ENCODE measurements at places on chromosomes 16 and 17.

DNA sequence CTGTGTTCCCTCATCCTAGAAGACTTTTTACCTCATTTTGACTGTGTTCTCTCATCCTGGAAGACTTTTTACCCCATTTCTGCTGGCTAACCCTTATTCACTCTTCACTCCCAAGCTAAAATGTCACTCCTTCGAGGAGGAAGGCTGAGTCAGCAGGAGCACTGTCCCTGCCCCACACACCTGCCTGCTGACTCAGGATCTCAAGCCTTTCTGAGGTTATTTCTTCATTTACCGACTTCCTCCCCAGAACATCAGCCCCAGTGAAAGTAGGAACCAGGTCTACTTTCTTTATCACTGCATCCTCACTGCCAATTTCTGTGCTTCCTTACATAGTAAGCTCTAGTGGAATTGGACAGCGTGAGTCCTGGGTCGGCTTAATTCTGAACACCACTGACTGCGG lies 220.6 kb downstream of the HS3ST4 start:
- no peak for DNase-seq

- peak; percentile 81 for DNase-seq
These were observed 12.6 kb downstream of the C1QTNF1 start for GRCh38 chr17:79036596-79036995.

GRCh38 chr17:49998836-49999511 lies 4.0 kb upstream of the DLX3 start:
- no peak for DNase-seq

GRCh38 chr17:69655902-69656301 lies 241.4 kb downstream of the MAP2K6 start:
- DNase-seq, result no peak

DNA sequence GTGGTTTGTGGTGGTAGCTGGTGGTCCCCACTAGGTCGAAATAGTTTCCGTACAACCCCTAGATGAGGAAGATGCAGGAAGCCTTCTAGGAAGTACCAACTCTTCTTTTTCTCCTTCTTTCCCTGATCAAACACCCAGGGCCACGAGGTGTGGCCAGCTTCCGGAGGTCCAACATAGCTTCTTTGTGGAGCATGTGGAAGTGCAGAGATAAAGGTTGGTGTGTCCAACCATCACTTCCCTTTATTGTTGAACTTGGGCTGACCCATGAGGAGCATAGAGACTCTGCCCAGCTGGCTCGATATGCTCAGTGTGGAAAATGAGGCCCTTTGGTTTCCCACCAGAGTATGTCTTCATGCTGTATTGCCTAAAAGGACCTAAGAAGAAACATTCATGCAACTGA lies 6.3 kb upstream of the RGS9 start:
- no peak for DNase-seq

DNA sequence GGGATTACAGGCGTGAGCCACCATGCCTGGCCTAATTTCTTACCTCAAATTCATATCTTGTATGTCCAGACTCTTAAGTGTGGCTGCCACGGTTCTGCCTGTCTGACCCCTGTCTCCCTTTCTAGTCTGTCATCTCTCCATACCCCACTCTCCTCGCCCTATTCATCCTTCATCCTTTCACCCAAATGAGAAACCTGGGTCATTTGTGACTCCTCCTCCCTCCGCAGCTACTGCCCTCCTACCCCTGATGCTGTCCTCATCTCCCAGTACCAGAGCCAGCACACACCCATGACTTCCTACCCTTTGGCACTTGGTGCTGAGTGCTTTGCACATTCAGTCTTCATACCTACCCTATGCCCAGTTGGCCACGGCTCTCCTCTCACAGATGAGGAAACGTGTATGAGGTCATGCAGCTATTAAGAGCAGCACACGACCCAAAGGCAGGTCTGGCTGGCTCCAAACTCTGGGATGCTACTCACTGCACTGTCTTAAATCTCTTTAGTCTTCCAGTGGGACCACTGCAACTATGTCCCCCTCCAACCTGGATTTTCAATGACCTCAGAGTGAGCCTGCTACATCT lies 1.6 kb downstream of the SPATA32 start:
- no peak for DNase-seq

GRCh38 chr16:23670137-23670776 lies 8.4 kb upstream of the PLK1 start:
- DNase-seq, result peak; percentile 81

DNA sequence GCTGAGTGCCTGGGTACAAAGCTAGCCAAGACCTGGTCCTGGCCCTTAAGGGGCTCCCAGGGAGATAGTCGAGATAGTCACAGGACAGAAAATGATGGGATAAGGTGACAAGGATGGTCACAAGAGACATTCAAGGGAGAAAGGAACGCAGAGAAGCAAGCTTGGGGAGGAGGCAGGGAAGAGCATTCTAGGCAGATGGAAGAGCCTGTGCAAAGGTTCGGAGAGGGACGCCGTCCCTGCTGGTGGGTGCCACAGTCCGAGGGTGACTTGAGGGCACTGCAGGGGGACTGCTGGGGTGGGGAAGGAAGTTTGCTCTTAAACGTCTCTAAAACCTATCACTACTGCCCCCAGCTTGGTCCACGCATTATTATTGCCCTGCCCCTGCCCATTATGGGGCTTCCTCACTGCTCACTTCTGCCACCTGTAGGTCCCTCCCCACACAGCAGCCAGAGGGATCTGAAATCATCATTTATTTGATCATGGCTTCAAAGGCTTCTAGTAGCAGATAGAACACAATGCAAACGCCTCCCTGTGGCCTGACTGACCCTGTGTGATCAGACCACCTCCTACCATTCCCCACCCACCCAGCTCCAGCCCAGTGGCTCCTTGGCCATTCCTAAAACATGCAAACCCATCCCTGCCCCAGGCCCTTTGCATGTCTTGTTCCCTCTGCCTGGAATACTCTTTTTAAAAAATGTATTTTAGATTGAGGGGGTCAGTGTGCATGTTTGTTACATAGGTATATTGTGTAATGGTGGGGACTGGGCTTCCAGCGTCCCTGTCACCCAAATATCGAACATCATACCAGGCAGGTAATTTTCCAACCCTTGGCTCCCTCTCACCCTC lies 60.3 kb downstream of the RMI2 start:
- DNase-seq, result no peak

DNA sequence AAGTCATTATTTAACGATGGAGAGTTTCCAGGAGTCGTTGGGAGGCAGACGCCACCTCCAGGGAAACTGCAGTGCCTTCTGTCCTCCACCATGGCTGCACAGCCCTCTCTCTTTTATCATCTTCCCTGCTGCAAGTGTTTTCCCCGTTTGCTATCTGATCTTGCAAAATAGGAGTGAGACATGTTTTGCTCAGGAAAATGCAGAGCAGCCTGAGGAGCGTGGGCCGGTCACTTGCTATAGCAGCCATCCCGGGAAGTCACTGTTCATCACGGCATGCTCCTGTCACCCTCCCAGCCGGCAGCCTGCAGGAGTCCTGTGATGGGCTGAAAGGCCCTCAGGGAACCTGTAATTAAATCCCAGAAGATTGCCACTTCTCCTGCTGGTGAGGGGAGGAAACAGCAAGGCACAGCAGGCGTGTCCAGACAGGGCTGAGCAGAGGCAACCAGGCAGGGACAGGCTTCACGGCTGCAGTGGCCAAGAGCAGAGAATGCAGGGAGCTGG lies 143.1 kb downstream of the GSG1L start:
- DNase-seq, result no peak

DNA sequence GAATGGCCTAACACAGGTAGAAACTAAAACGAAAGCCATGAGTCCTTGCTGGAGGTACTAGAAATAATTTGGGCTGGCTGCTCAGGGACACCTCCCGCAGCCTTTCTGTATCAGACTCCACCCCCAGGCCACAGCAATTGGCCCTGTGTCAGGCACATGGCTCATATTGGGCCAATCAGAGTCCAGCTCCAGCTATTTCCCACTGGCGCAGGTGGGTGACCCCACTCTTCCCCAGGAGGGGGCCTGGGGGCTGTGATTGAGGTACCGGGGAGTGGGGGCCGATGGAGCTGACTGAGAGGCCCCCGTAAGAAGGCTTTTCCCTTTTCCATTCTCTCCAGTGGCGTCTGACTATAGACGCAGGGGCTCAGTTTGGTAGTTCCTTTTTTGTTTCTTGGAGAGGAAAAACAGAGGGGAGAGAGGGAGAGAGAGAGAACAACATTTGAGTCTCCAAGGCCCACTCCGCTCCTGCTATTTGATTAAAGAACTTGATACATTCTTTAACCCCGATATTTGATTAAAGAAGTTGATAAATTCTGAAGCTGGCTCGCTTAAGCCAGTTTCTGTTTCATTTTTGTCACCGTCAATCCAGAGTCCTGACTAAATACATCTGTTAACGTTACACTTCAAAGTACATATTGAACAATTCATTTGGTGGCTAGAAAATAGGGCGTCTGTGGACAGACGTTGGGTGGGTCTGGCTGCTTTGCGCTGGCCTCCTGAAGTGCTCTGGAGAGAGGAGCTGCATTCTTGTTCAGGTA lies 26.3 kb downstream of the FOXL1 start:
- no peak for DNase-seq

DNA sequence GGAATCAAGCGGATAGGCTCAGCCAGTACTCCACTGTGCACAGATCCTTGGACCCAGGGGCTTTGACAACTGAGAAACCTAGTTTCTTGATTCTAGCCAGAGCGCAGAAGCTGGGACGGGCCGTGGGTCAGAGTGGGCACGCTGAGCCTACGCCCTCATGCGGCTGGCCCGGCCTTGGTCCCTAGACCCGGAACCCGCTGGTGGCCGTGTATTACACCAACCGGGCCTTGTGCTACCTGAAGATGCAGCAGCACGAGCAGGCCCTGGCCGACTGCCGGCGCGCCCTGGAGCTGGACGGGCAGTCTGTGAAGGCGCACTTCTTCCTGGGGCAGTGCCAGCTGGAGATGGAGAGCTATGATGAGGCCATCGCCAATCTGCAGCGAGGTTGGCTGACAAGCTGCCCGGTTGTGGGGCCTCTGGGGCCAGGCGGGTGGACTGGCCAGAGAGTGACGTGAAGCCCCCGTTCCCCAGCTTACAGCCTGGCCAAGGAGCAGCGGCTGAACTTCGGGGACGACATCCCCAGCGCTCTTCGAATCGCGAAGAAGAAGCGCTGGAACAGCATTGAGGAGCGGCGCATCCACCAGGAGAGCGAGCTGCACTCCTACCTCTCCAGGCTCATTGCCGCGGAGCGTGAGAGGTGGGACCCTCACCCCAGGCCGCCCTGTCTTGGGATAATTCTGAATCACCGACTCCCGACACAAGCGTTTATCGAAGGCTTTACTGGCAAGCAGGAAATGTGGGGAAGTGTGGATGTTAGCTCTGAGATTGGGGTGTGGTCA lies 946 bp downstream of the STUB1 start:
- DNase-seq, result no peak

DNA sequence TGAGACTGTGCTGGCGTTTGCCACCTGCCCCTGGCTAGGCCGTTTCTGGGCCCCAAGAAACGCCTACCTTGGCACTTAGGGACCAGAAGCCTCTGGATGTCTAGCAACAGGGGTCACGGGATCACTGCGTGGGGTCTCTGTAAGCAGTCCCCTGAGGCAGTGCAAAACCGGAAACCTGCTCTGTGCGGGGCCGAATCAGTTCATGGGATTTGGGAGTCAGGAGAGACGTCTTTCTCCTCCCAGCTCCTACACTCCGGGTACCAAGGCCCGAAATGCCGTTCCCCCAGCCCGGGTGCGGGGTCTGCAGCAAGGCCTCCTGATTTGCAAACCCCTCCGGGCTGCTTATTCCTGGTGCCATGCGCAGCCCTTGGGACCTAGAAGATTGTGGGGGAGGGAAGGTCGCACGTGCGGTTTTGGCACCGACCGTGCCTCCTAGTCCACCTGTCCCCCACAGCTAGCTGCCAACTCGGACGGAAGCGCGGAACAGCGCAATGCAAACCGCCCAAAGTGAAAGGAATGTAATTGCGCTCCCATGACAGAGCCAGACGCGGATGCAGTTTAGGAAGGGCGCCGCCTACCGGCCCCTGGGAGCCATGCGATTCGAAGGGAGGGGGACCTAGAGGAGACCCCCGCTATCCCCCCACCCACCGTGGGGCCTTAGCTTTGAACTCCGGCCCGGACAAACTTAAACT lies 6.5 kb downstream of the IRX5 start:
- peak; percentile 86 for DNase-seq

- DNase-seq, result no peak
These were observed 139.4 kb downstream of the ZFHX3 start for GRCh38 chr16:72908362-72909167.

DNA sequence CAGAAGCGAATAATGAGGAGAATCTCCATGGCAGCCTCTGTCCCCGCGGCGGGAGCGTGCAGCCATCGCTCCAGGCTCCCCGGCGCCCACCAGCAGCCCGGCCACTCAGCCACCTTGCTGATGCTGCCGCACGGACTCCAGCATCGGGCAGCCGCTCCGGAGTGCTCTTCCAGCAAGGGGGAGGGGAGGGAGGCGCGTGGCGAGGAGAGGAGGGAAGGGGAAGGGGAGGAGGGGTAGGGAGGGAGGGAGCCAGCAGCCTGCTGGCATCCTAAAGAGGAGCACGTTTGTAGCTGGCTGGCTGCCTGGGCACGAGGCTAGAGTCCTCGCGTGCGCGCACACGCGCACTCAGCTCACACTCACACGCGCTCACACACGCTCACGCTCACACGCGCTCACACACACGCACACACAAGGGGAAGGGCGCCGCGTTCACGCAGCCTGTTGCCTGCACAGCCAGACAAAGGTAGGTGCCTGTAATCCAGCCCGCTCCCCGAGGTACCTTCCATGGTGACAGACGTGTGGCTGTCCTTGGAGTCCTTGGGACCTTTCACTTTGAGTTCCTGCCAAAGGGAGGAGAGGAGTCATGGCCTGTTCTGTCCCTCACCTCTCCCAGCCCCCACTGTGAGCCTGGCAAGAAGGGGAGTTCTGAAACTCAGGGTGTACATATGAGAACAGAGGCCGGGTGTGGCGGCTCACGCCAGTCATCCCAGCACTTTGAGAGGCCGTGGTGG lies 82.1 kb downstream of the TIMM22 start:
- peak; percentile 35 for DNase-seq

- no peak for DNase-seq
These were observed 14.7 kb downstream of the STXBP4 start for GRCh38 chr17:54983260-54983659.

GRCh38 chr17:12522336-12522735 lies 143.4 kb upstream of the MYOCD start:
- no peak for DNase-seq

DNA sequence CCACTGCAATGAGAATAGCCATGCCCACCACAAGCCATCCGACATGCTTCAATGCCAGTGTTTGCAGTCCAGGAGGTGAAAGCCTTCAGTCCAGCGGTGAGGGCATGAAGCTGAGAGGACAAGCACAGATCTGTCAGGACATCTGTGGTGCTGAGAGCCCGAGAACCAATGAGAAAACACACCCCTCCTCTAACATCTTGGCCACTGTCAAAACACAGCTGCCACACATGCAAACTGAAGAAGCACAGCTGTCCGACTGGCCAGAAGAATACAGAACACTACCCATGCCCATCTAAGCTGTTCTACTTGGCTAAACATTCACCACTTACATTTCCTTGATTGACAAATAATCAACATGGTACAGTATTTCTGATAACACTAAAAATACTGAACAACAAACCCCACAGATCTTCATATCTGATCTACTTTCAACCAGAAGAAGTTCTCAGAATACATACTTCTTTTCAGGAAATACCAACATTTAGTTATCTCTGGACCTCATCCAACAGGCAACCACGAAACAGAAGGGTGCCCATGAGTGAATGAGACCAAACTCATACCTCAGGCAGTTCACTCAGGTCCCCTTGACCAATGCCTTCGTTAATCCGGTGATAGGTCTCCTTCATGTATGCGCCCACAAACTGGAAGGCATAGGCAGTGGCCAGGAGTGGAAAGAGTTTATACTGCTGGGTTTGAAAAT lies 10.2 kb upstream of the FBF1 start:
- DNase-seq, result peak; percentile 28

GRCh38 chr16:71287911-71288310 lies 1.3 kb downstream of the CMTR2 start:
- no peak for DNase-seq

GRCh38 chr17:78255953-78256706 lies 24.7 kb downstream of the TMEM235 start:
- DNase-seq, result no peak

Measured in fibroblast of skin of right quadriceps (primary cell).